ENCODE measurements at places on chromosomes 12 and 14.

DNA sequence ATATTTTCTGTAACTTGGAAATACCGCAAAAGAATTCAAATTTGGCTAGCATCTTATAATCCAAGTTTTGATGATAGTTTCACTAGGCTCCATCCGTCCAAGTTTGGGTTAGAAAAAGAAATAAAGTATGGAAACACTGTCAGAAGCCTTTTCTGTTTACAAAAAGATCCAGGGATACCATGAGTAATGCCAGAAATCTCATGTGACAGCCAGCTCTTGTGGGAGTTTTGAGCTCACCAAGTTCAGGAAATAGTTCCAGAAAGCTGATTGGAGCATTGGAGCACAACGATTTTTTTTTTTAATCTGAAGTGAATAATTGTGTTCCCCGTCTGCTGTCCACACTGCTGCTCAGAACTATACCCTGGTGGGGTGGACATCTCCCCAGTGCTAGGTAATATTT, 229.7 kb upstream of the NPAS3 start:
- DNase-seq = peak; percentile 32

GRCh38 chr12:23561364-23562345, 387.8 kb downstream of the SOX5 start:
- no peak for DNase-seq

DNA sequence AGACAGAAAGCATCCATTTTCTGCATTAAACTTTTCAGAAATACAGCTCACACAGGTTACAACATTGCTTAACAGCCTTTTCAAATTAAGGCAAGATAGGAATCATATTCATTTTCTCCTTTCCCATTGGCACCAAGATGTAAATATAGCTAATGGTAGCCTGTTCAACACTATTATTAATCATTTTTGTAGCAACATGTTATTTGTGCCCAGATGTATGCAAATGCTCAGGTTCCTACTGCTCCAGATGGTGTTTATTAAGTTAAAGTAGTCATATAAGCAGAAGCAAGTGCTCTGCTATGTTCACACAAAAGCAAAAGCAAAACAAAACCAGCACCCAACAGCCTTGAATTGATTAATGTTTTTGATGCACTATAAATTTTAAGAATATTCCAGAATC, 1110.6 kb downstream of the SLC6A15 start:
- DNase-seq = no peak

DNA sequence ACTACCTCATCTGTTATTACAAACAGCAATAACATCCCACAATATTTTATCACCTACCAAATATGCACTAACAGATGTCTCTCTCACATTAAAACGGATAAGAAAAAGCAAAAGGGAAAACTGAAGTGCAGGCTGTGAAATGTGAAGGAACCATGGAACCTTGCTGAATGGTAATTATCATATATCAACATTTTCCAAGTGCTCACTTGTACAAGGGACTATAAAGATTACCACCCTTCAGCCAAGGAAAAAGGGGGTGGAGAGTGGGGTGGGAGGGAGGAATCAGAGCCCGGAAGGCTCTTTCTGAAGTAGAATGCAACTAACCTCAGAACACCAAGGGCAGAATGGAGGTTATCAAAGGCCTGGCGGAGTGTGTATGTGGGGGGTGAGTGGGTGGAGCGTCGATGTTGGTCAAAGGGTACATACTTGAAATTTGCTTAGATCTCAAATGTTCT, 1.2 kb downstream of the SNX6 start:
- DNase-seq = no peak

- no peak for DNase-seq
Observed at GRCh38 chr14:30527196-30527595, 31.8 kb upstream of the G2E3 start.
